Right renal cortex interstitium (tissue), 3 donors: ENCODE measurements at places on chromosomes 2 and 18. TPM values are rescaled to one million over a fixed set of nuclear protein-coding genes. Genes with fewer than 3 reads are reported as not detected.

- no peak for DNase-seq
These were observed 2.2 kb downstream of the PLEKHA3 start for GRCh38 chr2:178482437-178482836.

APOB gene
- polyA plus RNA-seq, result 2.2 TPM

IL36B gene
- polyA plus RNA-seq, result not detected

DNA sequence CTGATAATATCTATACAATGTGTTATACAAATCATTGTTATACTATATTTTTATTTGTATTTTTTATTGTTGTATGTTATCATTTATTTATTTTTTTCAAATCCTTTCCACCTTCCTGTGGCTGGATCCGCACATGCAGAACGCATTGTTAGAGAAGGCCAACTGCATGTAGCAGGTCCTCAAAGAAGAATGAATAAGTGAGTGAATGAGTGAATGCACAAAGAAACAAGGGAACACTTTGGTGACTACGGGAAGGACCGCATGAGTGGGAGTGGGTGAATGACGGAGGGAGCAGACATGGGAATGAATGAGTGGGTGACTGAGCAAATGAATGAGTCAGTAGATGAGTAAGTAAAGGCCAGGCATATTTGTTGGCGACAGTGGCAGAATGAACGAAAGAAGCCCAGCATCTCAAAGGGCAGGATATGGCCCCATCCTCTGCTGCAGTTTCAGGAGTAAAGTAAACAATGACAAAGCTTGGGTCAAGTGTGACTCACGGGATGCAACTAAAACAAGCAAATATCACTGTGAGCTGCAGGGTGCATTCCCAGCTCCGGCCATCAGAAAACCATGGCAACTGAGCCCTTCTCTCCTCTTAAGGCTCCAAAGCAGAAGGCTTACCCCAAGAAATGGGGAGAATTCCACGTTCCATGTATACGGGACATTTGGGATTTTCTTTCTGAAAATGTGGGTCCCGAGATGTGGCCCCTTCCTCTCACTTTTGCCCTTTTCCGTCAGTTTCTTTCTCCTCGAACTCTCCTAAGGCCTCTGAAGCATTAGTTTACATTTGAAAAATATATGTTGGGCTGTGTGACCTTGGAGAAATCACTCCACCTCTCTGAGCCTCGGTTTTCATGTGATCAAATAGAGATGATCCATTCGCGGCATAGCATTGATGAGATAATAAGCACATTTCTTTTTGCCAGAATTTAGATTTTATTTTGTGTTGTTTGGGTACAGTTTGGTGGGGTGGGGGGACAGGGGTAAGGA, 24.5 kb downstream of the KCNF1 start:
- no peak for DNase-seq

- DNase-seq, result no peak
These were observed 50.1 kb downstream of the CYP27C1 start for GRCh38 chr2:127170021-127170420.

- DNase-seq, result no peak
These were observed 96.2 kb downstream of the MRPS9 start for GRCh38 chr2:105134081-105134480.

ITGB6 gene
- polyA plus RNA-seq, result 20.6 TPM

- DNase-seq, result no peak
These were observed 371.3 kb upstream of the TNP1 start for GRCh38 chr2:217231212-217231611.

GRCh38 chr18:79252904-79253633, 142.7 kb upstream of the NFATC1 start:
- no peak for DNase-seq

DNA sequence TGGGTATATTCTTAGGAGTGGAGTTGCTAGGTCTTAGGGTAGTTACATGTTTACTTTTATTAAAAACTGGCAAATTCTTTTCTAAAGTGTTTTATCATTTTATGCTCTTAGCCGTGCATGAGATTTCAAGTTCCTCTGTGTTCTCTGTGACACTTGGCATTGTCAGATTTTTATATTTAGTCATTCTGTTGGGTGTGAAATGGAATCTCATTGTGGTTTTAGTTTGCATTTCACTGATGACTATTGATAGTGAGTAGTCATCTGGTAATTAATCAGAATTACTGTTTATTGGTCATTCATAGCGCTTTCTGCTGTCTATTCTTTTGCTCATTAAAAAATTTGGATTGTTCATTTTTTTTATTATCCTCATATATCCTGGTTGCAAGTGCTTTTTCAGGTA, 34.1 kb downstream of the RAB3GAP1 start:
- no peak for DNase-seq

DNA sequence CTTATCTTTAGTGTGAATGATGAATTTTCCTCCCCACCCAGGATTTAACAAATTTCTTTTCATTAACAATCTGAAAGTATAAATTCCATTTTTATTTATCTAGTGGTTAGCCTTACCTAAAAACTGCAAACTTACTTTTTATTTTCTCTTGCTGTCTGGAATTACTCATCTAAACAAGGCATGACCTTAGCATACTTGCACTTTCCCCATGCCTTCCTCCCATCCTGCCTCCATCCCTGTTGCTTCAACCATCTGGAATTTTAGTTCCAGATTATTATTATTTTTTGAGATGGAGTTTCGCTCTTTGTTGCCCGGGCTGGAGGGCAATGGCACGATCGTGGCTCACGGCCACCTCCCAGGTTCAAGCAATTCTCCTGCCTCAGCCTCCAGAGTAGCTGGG, 35.6 kb downstream of the GDF7 start:
- no peak for DNase-seq

- DNase-seq, result no peak
These were observed 2012.0 kb upstream of the LRRTM1 start for GRCh38 chr2:82316586-82316985.

DNA sequence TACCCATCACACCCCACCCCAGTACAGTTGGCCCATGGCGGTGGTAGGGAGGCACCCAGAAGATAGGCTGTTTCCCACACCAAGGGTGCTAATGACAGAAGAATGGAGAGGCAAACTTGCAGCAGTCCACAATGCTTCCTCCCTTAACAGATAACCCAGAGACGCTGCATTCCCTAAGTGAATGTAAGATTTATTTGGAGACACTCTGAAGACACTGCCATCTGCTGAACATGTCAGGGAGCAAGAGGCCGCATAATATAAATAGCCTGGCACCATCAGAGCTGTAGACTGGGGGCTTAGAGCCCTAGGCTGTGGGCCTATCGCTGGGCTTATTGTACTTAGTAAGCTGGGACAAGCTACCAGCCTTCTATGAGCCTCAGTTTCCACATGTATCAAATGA, 2.2 kb upstream of the IWS1 start:
- no peak for DNase-seq

DNA sequence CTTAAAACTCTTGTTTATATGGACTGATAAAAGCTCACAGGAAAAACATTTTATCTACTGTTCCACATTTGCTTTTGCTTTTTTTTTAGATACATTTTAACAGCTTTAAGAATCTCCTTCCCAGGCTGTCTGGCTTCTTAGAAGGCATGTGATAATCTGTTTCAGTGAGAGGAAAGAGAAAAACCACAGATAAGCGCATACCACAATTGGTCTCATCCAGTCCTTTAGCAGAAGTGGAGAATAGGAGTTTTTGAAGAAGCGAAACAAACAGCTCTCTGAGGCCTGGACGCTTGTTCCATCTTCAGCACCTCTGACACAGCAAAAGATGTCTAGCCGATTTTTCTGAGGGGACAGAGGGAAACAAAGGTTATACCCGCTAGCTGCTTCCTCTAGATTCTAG, 37.6 kb downstream of the RMC1 start:
- DNase-seq, result no peak

GRCh38 chr2:122519366-122519765, 763.9 kb downstream of the TSN start:
- no peak for DNase-seq

TEX261 gene
- polyA plus RNA-seq, result 53.4 TPM

DNA sequence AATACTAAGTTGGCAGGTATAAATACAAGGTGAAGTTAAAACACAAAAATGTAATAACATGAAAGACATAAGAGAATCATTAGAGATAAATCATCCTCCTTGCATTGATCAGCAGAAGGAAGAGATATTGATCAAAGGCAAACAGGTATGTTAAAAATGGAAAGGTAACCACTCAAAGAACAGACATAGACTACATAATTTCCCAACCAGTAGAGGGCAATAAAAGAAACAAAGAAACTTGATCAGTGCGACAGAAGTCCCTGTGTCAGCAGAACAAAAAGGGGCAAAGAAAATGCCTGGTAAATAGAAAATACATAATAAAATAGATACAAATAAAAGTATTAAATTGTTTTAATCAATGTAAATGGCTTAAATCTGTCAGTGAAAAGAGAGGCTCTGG, 53.6 kb downstream of the FAM228A start:
- DNase-seq, result no peak

- DNase-seq, result no peak
These were observed 35.9 kb upstream of the POMC start for GRCh38 chr2:25204190-25204838.
